Transverse colon (tissue), 4 donors: ENCODE measurements at places on chromosomes 11 and 22. TPM values are rescaled to one million over a fixed set of nuclear protein-coding genes. Genes with fewer than 3 reads are reported as not detected.

DNA sequence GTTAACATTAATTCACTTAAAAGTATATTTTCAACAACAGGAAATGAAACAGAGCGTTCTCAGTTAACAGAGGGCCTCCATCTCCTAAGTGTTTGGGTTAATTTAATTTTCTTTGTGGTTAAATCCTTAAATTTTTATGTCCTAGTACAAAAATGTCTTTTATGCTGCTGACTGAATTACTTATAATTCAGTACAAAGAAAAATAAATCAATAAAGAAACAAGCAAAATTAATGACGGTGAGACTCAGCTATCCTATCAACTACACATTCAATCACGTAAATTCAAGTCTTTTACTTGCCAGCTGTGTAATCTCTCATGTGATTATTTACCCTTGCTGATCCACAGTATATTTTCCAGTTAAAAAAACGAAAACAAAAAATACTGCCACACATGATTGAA, 81.4 kb downstream of the BBOX1 start:
- DNase-seq = no peak
- H3K4me1 ChIP-seq = no peaks in the 10 kb centered on the region
- H3K4me3 ChIP-seq = no peak overlapping the region

- no peaks in the 10 kb centered on the region for H3K36me3 ChIP-seq
- H3K4me3 ChIP-seq = no peak overlapping the region
- H3K4me1 ChIP-seq = peaks cover 32% of the 10 kb centered on the region
Observed at GRCh38 chr22:28813772-28814518, 13.6 kb upstream of the XBP1 start.

DNA sequence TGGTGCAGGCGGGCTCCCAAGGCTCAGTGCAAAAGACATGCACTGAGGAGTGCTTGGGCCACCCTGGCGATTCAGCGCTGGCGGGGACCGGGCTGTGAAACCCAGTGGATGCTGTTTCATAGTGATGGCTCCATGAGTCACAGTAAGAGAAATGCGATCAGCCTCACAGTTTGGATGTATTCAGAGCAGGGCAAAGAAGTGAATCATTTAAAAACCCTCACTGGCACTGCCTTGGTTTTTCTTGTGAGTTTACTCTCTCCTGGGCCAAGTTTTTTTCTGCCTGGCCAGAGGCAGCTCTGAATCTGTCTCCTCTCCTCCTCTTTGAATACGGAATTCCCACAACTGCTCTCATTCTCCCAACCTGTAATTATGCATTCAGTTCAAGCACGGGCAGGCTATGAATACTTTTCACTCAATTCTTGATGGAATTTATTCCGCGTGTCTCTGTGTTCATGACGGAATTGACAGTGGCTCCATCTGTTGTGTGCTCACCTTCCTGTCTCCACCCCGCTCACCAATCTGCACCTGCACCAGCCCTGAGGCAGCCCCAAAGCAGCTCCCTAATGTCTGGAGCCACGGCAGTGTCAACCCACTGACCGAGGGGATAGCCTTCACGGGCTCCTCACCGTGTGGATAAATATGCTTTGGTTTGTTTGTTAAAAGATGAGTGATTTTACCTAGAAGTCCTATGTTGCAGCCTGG, 14.9 kb downstream of the ADAMTS8 start:
- H3K27me3 ChIP-seq = no peaks in the 10 kb centered on the region
- H3K4me3 ChIP-seq = no peak overlapping the region
- H3K36me3 ChIP-seq = no peaks in the 10 kb centered on the region

DNA sequence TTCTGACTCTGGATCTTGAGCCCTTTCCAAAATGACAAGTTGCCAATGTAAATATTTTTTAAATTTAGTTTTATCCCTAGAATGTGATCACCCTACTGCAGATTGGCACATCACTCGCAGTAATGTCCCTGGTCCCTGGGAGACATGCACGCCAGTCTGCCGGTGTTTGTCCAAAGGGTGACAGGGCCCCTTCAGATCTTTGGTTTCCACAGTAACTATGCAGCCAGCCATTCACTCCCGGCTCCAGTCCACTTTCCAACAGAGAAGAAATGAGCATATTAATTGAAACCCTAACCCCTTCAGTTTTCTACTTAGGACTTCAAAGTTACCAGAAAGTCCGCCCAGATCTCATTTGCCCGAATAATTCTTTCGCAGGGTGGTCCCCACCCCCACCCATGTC, 25.8 kb upstream of the RASSF10 start:
- DNase-seq = no peak
- H3K4me1 ChIP-seq = no peaks in the 10 kb centered on the region
- H3K27ac ChIP-seq = no peak overlapping the region
- H3K36me3 ChIP-seq = no peaks in the 10 kb centered on the region

- no peak overlapping the region for H3K27ac ChIP-seq
- no peaks in the 10 kb centered on the region for H3K27me3 ChIP-seq
- no peak overlapping the region for H3K4me3 ChIP-seq
- no peak for DNase-seq
Observed at GRCh38 chr11:19910931-19911330, 198.3 kb downstream of the NAV2 start.

- no peaks in the 10 kb centered on the region for H3K4me1 ChIP-seq
- no peaks in the 10 kb centered on the region for H3K27me3 ChIP-seq
- H3K4me3 ChIP-seq = no peak overlapping the region
- DNase-seq = no peak
- no peaks in the 10 kb centered on the region for H3K36me3 ChIP-seq
- no peak overlapping the region for H3K27ac ChIP-seq
Observed at GRCh38 chr11:121143921-121144320, 42.9 kb downstream of the TECTA start.

- H3K36me3 ChIP-seq = no peaks in the 10 kb centered on the region
- H3K27me3 ChIP-seq = peaks cover 59% of the 10 kb centered on the region
- H3K4me3 ChIP-seq = peak overlapping the region; percentile 40
Observed at GRCh38 chr11:1388763-1389102, 1.0 kb upstream of the BRSK2 start.

- H3K27me3 ChIP-seq = peaks cover 17% of the 10 kb centered on the region
- H3K36me3 ChIP-seq = no peaks in the 10 kb centered on the region
- no peak overlapping the region for H3K27ac ChIP-seq
- H3K4me1 ChIP-seq = no peaks in the 10 kb centered on the region
- no peak overlapping the region for H3K4me3 ChIP-seq
Observed at GRCh38 chr11:118953265-118953664, 2.8 kb upstream of the UPK2 start.

DNA sequence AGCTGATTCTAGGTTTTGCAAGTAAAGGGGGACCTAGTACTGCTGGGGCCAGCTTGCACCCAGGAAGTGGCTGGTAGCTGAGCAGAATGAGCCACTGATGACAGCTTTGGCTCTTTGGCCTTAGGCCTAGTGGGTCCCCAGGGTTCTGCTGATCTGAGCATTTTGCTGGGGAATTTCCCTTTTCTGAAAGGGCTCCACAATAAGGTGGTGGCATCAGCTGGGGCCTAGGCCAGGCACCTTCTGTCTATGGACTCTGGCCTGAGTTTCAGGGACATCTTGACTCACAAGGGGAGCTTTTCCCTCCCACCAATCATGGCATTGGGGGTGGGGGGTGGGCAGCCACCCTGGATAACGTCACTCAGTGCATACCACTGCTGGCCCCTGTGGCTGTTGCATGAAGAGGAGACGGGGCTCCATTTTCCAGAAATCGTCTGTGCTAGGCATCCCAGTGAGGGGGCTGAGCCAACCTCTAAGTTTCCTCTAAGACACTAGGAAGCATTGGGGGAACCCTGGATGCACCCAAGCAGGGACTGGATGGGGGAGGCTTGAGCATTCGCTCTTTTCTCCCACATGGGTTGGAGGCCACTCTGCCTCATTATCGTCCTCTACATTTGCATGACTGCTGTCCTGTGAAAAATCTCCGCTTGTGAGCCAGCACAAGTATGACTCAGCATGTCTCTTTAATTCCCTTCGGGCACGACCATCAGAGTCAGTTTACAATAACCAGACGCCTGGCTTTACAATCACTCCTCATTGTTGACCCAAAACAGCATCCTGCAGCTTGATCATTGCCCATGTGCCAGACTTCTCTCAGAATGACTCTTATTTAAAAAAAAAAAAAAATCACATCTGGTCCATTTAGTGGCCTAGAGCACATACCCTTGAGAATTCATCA, 145.0 kb upstream of the THY1 start:
- H3K27ac ChIP-seq = no peak overlapping the region
- no peaks in the 10 kb centered on the region for H3K27me3 ChIP-seq
- no peaks in the 10 kb centered on the region for H3K36me3 ChIP-seq
- no peak for DNase-seq

GRCh38 chr11:61512435-61512834, 3.9 kb downstream of the LRRC10B start:
- no peak overlapping the region for H3K4me3 ChIP-seq
- H3K36me3 ChIP-seq = no peaks in the 10 kb centered on the region

DNA sequence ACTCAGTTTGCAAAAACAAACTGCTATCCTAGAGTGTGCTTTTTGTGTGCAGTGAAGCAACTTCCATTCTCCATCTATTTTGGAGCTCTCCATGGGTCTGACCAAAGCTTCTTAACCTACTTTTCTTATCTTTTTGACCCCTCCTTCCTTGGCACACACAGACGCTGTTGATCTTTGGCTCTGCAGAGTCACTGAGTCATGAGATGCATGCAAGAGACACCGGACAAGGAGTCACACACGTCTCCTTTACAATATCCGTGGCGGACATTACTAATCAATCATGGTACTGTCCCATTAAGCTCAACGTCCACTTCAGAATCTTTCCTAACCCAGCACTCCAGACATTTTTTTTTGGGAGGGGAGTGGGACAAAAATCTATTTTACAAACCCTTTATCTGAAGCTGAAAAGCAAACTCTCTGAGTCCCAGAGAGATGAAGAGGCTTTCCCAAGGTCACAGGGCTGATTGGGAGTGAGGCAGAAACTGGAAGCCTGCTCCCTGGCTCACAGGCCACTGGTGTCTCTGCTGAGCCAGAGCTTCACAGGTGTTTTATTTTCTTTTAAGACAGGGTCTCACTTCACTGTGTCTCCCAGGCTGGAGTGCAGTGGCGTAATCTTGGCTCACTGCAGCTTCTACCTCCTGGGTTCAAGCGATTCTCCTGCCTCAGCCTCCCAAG, 165.8 kb upstream of the SYT13 start:
- DNase-seq = no peak
- H3K27me3 ChIP-seq = no peaks in the 10 kb centered on the region
- H3K27ac ChIP-seq = no peak overlapping the region
- no peaks in the 10 kb centered on the region for H3K4me1 ChIP-seq

DNA sequence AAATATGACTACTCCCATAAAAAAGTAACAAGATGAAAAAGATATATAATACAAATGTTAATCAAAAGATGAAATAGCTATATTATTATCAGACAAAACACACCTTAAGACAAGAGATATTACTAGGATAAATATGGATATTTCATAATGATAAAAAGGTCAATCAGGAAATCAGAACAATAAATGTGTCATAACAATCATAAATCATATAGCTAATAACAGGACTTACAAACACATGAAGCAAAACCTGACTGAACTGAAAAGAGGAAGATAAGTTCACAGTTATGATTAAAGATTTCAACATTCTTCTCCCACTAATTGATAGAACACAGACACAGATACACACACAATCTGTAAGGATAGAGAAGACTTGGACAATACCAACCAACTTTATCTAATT, 47.2 kb downstream of the EIF3M start:
- no peaks in the 10 kb centered on the region for H3K27me3 ChIP-seq
- no peaks in the 10 kb centered on the region for H3K4me1 ChIP-seq
- H3K4me3 ChIP-seq = no peak overlapping the region
- DNase-seq = no peak
- H3K36me3 ChIP-seq = no peaks in the 10 kb centered on the region

Gene GLB1L3
- total RNA-seq = not detected

GRCh38 chr11:117424781-117425180, 97.1 kb downstream of the CEP164 start:
- H3K27ac ChIP-seq = no peak overlapping the region
- no peak overlapping the region for H3K4me3 ChIP-seq

Gene MGAT3
- 10.1 TPM for total RNA-seq

Gene OR9Q2
- total RNA-seq = not detected

- H3K27me3 ChIP-seq = no peaks in the 10 kb centered on the region
- H3K36me3 ChIP-seq = no peaks in the 10 kb centered on the region
- no peak overlapping the region for H3K4me3 ChIP-seq
- no peak overlapping the region for H3K27ac ChIP-seq
- H3K4me1 ChIP-seq = no peaks in the 10 kb centered on the region
- no peak for DNase-seq
Observed at GRCh38 chr11:86212019-86212611, 32.4 kb upstream of the EED start.

Gene CHRM1
- total RNA-seq = not detected

DNA sequence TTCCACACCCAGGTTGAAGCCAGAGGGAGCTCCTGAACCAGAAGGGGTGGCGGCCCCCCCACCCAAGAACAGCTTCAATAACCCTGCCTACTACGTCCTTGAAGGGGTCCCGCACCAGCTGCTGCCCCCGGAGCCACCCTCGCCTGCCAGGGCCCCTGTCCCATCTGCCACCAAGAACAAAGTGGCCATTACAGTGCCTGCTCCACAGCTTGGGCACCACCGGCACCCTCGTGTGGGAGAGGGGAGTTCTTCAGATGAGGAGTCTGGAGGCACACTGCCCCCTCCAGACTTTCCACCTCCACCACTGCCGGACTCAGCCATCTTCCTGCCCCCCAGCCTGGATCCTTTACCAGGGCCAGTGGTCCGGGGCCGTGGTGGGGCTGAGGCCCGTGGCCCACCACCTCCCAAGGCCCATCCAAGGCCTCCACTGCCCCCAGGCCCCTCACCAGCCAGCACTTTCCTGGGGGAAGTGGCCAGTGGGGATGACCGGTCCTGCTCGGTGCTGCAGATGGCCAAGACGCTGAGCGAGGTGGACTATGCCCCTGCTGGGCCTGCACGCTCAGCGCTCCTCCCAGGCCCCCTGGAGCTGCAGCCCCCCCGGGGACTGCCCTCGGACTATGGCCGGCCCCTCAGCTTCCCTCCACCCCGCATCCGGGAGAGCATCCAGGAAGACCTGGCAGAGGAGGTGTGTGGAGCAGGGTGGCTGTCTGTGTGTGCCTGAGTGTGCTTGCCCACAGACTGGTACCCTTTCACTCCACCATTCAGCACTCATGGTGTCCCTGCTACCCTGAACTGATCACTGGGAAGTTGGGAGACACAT, 6.7 kb downstream of the PHOX2A start:
- H3K36me3 ChIP-seq = peaks cover 4% of the 10 kb centered on the region
- peak overlapping the region; percentile 63 for H3K27ac ChIP-seq
- H3K4me1 ChIP-seq = peaks cover 37% of the 10 kb centered on the region
- DNase-seq = no peak

GRCh38 chr11:64762674-64763525, 3.1 kb upstream of the PYGM start:
- H3K4me3 ChIP-seq = no peak overlapping the region
- H3K36me3 ChIP-seq = peaks cover 11% of the 10 kb centered on the region
- H3K27ac ChIP-seq = peak overlapping the region; percentile 78
- H3K4me1 ChIP-seq = peaks cover 32% of the 10 kb centered on the region
- H3K27me3 ChIP-seq = no peaks in the 10 kb centered on the region

GRCh38 chr22:24120044-24120443, 61.2 kb upstream of the SUSD2 start:
- peaks cover 6% of the 10 kb centered on the region for H3K36me3 ChIP-seq
- H3K27me3 ChIP-seq = no peaks in the 10 kb centered on the region
- no peak for DNase-seq
- H3K27ac ChIP-seq = no peak overlapping the region
- no peaks in the 10 kb centered on the region for H3K4me1 ChIP-seq
